Forelimb muscle (tissue), 1 donor: ENCODE measurements at places on chromosomes 11 and 22. TPM values are rescaled to one million over a fixed set of nuclear protein-coding genes. Genes with fewer than 3 reads are reported as not detected.

- DNase-seq = no peak
These were observed 9.4 kb downstream of the DIXDC1 start for GRCh38 chr11:111946499-111946898.

The CABP4 gene
- polyA plus RNA-seq = 1.1 TPM

GRCh38 chr11:73989156-73989555 lies 6.5 kb upstream of the UCP2 start:
- no peak for DNase-seq

GRCh38 chr11:106292526-106292925 lies 215.1 kb downstream of the AASDHPPT start:
- DNase-seq = no peak

GRCh38 chr22:37147186-37147990 lies 2.3 kb downstream of the IL2RB start:
- DNase-seq = no peak

The VSTM5 gene
- 0.48 TPM for polyA plus RNA-seq

The CAT gene
- polyA plus RNA-seq = 68.9 TPM

- no peak for DNase-seq
These were observed 9.4 kb downstream of the HIPK3 start for GRCh38 chr11:33266393-33267215.

DNA sequence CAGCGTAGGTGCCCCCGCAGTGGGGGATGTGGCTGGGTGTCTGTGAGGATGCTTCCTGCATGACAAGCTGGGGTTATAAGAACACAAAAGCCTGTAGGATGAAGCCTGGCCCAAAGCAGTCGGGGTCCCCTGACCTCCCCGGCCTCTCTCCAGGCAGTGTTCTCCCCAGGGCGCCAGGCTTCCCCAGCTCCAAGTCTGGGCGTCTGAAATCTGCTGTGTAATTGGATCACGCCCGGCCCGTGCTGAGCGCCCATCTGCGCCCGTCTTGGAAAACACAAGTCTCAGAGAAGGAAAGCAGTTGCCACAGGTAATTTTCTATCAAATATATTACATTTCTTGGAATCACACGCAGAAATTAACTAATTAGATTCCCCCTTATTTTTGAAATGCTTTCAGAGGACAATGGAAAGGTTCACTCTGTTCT lies 233.3 kb downstream of the CTTN start:
- no peak for DNase-seq

The OR52N2 gene
- polyA plus RNA-seq = not detected

The UBQLNL gene
- 0.18 TPM for polyA plus RNA-seq

- DNase-seq = no peak
These were observed 5.5 kb downstream of the TCIRG1 start for GRCh38 chr11:68044145-68044813.

DNA sequence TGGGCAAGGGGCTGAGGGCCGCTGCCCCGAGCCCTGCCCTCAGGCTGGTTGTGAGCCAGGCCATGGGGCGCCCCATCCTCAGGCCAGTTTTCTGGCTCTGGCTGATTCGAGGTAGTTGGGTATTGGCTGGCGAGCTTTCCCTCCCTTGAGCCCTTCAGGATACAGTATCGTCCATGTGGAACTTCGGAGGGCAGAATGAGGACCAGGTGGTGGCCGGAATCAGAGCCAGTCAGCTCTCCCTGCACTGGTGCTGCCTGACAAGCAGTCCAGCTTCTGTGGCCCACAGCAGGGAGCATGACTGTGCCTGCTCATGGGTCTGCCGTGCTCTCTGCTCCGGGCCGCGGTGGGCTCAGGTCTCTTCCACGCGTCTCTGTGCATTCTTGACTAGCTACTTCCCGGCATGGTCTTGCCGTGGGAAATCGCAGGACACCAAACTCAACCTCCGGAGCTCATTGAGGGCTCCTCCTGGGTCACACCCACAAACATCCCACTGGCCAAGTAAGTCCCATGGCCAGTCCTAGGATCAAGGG lies 1289.3 kb downstream of the BRD1 start:
- no peak for DNase-seq

The OR8A1 gene
- polyA plus RNA-seq = 0.25 TPM

- no peak for DNase-seq
These were observed 35.2 kb downstream of the LRFN4 start for GRCh38 chr11:66891851-66892660.

DNA sequence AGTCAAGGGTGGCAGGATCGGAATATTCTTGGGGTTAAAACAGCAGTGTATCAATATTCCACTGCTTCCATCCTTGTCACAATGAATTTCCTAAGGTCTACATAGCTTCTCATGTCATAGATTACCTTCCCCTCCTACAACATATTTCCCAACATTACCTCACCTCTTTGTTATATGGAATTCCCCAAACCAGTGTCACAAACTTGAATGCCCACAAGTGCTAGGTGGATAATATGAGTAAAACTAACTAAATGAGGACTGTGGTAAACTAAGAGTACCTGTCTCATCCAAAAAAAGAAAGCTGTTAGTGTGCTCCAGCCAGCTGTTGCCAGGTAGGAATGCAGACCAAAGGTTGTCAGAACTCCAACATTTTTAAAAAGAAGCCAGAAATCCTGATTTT lies 17.0 kb upstream of the NUCB2 start:
- DNase-seq = no peak

GRCh38 chr11:64777449-64778222 lies 706 bp downstream of the SF1 start:
- DNase-seq = peak; percentile 73

GRCh38 chr22:29291215-29291614 lies 15.2 kb upstream of the GAS2L1 start:
- no peak for DNase-seq

The SCGB1D2 gene
- polyA plus RNA-seq = not detected

DNA sequence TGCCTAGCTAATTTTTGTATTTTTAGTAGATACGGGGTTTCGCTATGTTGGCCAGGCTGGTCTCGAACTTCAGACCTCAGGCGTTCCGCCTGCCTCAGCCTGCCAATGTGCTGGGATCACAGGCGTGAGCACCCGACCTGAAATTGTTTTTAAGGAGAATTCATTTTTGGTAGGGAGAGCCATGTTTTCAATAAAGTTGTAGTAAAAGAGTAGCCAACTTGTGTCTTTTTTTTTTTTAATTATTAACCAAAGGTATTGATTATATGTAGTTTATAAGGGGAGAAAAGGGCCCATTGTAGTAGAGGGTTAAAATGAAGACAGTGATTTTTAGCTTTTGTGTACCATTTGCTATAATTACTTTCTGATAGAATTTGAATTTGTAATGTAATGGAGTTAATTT lies 31.6 kb upstream of the HSD17B12 start:
- DNase-seq = no peak

- DNase-seq = no peak
These were observed 2.4 kb downstream of the RNF121 start for GRCh38 chr11:71931245-71931602.

DNA sequence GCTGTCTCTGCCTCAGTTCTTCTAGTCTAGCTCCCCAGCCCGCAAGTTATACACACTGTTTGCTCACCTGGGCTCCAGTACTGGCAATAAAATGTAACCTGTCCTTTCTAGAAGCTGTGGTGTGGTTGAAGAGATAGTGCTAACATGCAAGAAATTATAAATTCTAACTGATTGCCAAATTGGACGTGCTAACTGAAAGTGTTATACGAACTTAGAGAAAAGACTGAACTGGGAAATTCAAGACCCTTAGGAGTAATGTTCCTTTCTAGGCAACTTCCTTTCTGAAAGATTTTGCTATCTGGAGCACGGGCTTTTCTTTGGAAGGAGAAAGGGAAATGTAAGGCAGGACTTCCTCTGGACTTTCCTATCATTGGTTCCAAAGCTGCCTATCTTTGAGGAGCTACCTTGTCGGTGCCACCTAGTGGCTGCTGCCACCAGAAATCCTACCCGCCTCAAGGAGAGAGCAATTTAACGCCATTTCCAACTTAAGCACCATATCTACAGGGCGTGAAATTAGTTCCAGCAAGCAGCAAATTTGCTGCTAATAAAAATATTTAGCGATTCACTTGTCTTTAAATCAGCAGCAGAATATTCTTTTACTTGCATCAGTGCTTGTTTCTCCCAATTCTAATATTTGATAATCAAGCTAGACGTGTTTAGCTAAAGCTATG lies 12.7 kb upstream of the TMEM218 start:
- DNase-seq = no peak

GRCh38 chr11:75996523-75997442 lies 181.8 kb downstream of the UVRAG start:
- peak; percentile 25 for DNase-seq

The CHRM1 gene
- polyA plus RNA-seq = 0.09 TPM

The CHRNA10 gene
- 5.7 TPM for polyA plus RNA-seq

The CD151 gene
- polyA plus RNA-seq = 155 TPM

- no peak for DNase-seq
These were observed 49.5 kb downstream of the OSBP2 start for GRCh38 chr22:30744224-30744623.

GRCh38 chr11:101917226-101917625 lies 904 bp upstream of the ANGPTL5 start:
- DNase-seq = no peak

The PGA5 gene
- 1.7 TPM for polyA plus RNA-seq

The BTG4 gene
- not detected for polyA plus RNA-seq

- no peak for DNase-seq
These were observed 219.8 kb downstream of the ETS1 start for GRCh38 chr11:128367573-128367972.

GRCh38 chr11:45525393-45525792 lies 140.0 kb downstream of the CHST1 start:
- DNase-seq = no peak

The TIMM10 gene
- 40.7 TPM for polyA plus RNA-seq

- no peak for DNase-seq
These were observed 45.5 kb downstream of the PKNOX2 start for GRCh38 chr11:125210066-125210465.

GRCh38 chr11:101862391-101863233 lies 52.2 kb upstream of the CEP126 start:
- no peak for DNase-seq

- no peak for DNase-seq
These were observed 52.8 kb upstream of the RRAS2 start for GRCh38 chr11:14411818-14412217.

DNA sequence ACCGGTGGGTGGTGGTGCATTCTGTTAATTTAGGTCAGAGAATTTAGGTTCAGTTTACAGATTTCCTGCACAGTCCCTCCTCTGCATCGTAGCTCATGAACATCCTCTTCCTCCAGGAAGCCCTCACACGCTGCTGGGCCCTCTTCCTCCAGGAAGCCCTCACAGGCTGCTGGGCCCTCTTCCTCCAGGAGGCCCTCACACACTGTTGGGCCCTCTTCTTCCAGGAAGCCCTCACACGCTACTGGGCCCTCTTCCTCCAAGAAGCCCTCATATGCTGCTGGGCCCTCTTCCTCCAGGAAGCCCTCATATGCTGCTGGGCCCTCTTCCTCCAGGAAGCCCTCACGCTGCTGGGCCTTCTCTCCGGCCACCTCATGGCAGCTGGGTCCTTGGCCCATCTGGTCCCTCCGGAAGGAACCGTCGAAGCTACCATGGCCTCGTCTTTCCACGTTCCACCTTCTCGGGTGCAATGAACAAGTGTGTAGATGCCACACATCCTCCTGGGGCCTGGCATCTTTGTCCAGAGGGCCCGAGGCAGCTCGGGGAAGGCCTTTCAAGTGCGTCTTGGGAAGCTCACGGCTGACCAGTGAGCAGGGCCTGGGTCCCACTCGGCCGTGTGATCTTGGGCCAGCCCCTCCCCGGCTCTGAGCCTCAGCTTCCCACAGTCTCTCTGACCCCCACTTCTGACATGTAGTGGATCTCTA lies 58.9 kb upstream of the PPARA start:
- no peak for DNase-seq

GRCh38 chr11:101498891-101499290 lies 84.9 kb downstream of the TRPC6 start:
- peak; percentile 45 for DNase-seq

DNA sequence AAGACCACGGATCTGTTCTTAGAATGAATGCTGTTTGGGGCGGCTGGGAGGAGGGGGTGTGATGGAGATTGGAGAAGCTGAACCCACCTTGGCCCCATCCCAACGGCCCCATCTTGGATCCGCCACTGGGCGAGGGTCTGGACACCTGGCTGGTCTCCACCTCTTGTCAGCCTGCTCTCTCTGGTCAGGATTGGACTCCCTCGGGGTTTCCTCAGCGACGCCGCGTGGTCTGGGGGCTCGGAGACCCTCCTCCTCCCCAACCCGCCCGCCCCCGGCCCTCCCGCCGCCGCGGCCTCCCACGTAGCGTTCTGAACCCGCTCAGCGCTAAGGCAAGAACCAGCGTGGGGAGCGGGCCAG lies 4.3 kb upstream of the FLI1 start:
- DNase-seq = no peak

The PVALB gene
- 22.8 TPM for polyA plus RNA-seq

DNA sequence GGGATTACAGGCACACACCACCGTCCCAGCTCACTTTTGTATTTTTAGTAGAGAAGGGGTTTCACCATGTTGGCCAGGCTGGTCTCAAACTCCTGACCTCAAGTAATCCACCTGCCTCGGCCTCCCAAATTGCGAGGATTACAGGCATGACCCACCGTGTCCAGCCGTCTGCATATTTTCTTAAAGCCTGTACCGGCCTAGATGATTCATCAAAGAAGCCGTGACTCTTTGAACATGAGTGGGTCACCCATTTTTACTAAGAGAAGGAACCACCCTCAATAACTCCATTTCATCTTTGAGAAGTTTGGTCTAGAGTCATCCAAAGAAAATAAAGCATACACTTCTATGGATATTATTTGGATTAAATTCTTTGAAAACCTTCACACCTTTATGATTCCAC lies 388.3 kb downstream of the NTM start:
- DNase-seq = no peak

The MUC5AC gene
- polyA plus RNA-seq = not detected

DNA sequence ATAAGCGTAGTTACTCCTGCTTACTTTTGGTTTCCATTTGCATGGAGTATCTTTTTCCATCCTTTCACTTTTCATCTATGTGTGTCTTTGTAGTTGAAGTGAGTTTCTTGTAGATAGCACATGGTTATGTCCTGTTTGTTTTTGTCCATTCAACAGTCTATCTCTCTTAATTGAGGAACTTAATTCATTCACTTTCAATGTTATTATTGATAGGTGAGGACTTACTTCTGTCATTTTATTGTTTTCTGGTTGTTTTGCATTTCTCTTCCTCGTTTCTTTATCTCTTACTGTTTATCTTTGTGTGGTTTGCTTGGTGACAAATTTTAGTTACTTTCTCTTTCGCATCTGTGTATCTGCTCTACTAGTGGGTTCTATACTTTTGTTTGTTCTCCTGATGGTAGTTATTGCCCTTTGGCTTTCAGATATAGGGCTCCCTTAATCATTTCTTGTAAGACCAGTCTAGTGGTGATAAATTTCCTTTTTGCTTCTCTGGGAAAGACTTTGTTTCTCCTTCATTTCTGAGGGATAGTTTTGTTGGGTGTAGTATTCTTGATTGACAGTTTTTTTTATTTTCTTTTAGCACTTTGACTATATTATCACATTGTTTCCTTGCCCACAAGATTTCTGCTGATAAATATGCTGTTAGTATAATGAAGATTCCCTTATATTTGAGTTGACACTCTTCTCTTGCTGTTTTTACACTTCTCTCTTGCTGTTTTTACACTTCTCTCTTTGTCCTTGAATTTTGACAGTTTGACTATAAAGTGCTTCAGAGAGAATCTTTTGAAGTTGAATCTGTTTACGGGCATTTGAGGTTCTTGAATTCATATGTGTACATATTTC lies 9.0 kb upstream of the RAG1 start:
- no peak for DNase-seq
